ENCODE measurements at places on chromosomes 4 and X. TPM values are rescaled to one million over a fixed set of nuclear protein-coding genes. Genes with fewer than 3 reads are reported as not detected.

Gene SPACA5B
- not detected for total RNA-seq

DNA sequence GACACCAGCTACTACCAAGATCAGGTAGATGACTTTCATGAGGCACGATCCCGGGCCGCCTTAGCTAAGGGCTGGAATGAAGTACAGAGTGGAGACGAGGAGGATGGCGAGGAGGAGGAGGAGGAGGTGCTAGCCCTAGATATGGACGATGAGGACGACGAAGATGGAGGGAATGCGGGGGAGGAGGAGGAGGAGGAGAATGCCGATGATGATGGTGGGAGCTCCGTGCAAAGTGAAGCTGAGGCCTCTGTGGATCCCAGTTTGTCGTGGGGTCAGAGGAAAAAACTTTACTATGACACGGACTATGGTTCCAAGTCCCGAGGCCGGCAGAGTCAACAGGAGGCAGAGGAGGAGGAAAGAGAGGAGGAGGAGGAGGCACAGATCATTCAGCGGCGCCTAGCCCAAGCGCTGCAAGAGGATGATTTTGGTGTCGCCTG, 481 bp downstream of the UTP3 start:
- DNase-seq, result no peak
- peak overlapping the region; percentile 86 for H3K27ac ChIP-seq
- H3K27me3 ChIP-seq, result no peaks in the 10 kb centered on the region

- H3K27me3 ChIP-seq, result no peaks in the 10 kb centered on the region
- no peaks in the 10 kb centered on the region for H3K4me1 ChIP-seq
- no peak for DNase-seq
- no peak overlapping the region for H3K27ac ChIP-seq
- H3K4me3 ChIP-seq, result no peak overlapping the region
Observed at GRCh38 chr4:26255989-26256388, 64.8 kb upstream of the RBPJ start.

DNA sequence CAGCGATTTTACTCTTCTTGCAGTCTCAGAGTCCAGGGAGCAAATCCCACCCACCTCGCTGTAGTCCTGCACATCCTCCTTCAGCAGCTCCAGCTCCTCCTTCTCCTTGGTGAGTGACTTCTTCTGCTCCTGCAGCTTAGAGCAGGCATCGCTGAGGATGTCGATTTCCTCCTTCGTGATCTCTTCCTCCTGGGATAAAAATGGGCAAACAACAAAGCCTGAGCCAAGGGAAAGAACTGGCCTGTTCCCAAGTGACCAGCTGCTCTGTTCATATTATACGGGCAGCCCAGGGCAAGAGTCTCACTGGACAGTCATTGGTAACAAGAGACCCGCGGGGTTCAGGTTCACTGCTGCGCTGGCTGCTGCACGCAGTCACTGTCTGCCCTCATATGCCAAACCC, 26.2 kb downstream of the FGFR3 start:
- peaks cover 10% of the 10 kb centered on the region for H3K36me3 ChIP-seq
- H3K4me3 ChIP-seq, result no peak overlapping the region
- H3K27me3 ChIP-seq, result no peaks in the 10 kb centered on the region
- H3K4me1 ChIP-seq, result no peaks in the 10 kb centered on the region

DNA sequence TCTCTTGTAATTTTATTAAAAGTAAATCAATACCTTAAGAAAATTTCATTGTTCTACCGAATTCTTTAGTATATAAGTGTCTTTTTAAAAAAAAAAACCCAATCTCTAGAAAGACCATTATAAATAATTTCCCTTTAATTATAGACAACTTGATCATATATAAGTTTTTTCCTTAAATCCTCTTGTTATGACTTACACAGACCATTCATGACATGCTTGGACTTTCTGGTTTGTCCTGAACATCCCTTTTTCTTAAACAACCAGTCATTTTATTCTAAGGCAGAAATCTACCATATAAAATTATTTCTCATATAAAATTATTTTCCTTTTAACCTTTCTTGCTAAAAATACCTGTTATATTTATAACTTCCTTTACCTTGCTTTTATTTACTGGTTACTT, 15.4 kb upstream of the FHDC1 start:
- H3K27ac ChIP-seq, result no peak overlapping the region
- H3K4me1 ChIP-seq, result no peaks in the 10 kb centered on the region
- no peak overlapping the region for H3K4me3 ChIP-seq

DNA sequence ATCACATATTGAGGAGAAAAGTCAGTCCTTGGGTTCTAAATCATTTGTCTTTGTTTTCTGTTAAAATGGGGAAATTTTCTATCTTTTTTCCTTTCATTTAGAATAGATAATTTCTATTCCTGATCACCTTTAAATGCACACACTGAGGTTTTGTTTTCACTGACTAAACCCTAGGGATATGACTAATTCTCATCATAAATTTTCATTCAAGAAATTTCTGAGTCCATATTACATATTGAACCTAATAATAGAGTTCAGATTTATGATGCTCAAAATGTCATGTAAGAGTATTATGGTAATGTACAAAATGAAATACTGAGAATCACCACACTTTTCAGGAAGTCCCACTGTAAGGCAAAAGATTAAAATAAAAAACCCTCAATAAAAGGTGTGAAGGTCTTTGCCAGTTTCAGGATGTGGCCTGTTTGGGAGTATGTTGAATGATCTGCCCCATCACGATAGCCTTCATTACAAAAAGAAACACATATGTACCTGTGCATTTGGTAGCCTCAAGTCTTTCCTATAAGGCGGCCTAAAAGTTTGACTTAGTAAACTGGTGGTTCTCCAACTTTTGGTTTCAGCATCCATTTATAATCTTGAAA, 49.4 kb downstream of the LEF1 start:
- H3K4me1 ChIP-seq, result peaks cover 95% of the 10 kb centered on the region
- no peaks in the 10 kb centered on the region for H3K36me3 ChIP-seq
- no peak overlapping the region for H3K27ac ChIP-seq
- H3K27me3 ChIP-seq, result no peaks in the 10 kb centered on the region
- H3K4me3 ChIP-seq, result no peak overlapping the region

DNA sequence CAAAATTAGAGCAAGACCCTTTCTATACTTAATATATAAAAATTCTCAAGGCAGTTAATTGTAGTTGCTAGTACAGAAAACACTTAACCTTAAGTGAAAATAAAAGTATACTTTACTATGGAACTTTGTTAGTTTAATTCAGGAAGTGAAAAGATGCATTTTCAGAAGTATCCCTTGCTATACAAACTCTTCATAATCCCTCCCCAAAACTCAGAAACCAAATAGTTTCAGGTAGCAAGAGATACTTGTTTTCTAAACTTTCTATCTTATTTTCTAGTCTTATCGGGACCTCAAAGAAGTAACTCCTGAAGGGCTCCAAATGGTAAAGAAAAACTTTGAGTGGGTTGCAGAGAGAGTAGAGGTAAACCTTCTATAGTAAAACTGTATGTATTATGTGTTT, 14.3 kb downstream of the PAICS start:
- H3K4me1 ChIP-seq, result no peaks in the 10 kb centered on the region
- no peak for DNase-seq
- H3K27ac ChIP-seq, result no peak overlapping the region
- no peak overlapping the region for H3K4me3 ChIP-seq
- H3K27me3 ChIP-seq, result no peaks in the 10 kb centered on the region
- peaks cover 11% of the 10 kb centered on the region for H3K36me3 ChIP-seq

DNA sequence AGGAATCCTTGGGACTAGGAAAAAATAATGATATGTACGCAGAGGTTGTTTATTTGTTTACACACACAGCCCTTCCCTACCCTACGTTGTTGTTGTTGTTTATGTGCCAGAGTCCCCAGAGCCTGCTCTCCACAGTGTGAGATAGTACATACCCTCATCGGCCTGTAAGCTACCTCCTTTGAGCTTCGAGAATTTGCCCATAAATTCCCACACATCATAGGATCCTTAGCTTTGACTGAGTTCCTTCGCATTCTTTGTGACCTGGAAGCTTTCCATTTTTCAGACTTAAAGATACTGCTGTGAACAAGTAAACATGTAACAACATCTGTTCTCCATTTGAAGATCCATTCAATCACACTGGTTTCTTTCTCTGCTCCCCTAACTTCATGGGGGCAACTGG, 114.5 kb downstream of the IRF2 start:
- DNase-seq, result no peak
- peaks cover 5% of the 10 kb centered on the region for H3K4me1 ChIP-seq
- H3K36me3 ChIP-seq, result no peaks in the 10 kb centered on the region
- H3K27ac ChIP-seq, result no peak overlapping the region
- no peaks in the 10 kb centered on the region for H3K27me3 ChIP-seq

Gene CCNI
- total RNA-seq, result 191 TPM

Gene SULT1B1
- 0.22 TPM for total RNA-seq

DNA sequence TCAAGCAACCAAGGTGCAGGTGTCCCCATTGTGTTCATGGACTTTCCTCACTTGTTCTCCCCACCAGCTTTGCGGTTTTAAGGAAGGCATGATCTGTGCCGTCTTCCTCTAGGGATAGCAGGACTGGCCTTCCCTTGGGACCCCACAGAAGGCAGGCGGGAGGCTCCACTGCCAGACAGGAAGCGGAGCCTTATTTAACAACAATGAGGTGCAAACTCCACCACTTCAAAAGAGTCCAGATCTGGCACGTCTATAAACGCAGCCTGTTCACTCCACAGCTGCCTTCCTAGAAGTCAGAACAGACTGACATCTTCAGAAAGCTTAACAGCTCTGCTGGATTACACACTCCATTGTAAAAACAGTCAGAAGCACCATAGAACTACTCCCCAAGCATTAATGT, 1.7 kb upstream of the GPR143 start:
- no peaks in the 10 kb centered on the region for H3K4me1 ChIP-seq
- no peak overlapping the region for H3K27ac ChIP-seq
- H3K36me3 ChIP-seq, result no peaks in the 10 kb centered on the region
- H3K4me3 ChIP-seq, result no peak overlapping the region
- no peaks in the 10 kb centered on the region for H3K27me3 ChIP-seq
- DNase-seq, result no peak

GRCh38 chrX:45710081-45710801, 509.6 kb upstream of the DIPK2B start:
- no peak overlapping the region for H3K27ac ChIP-seq
- H3K4me3 ChIP-seq, result no peak overlapping the region
- no peaks in the 10 kb centered on the region for H3K4me1 ChIP-seq

GRCh38 chr4:8377103-8378075, 63.1 kb downstream of the ACOX3 start:
- no peaks in the 10 kb centered on the region for H3K4me1 ChIP-seq

DNA sequence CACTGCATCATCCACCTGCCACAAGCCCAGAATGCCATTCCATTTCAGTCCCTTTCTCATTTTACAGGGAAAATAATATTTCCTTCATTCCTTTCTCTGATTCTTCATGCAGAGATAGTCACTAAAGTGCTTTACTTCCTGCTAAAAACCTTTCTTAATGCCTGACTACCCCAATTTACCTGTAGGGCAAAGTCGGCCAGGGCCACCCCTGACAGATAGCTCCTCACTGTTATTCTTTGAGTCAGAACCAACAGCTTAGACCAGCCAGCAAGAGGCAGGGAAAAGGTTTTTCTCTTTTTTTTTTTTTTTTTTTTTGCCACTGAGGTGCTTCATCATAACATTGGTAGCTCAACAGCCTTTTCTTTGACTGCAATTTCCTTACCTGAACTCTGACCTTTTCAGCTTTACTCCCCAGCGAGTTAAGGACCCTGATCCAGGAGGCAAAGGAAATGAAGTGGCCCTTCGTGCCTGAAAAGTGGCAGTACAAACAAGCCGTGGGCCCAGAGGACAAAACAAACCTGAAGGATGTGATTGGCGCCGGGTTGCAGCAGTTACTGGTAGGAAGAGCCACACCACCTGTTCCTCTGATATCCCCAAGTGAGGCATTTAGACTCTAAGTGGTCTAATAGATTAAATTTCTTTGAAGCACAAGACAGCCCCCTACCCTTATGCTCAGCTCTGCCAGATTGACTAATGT, 85.0 kb downstream of the ALPK1 start:
- no peak for DNase-seq
- H3K36me3 ChIP-seq, result no peaks in the 10 kb centered on the region
- no peak overlapping the region for H3K27ac ChIP-seq

DNA sequence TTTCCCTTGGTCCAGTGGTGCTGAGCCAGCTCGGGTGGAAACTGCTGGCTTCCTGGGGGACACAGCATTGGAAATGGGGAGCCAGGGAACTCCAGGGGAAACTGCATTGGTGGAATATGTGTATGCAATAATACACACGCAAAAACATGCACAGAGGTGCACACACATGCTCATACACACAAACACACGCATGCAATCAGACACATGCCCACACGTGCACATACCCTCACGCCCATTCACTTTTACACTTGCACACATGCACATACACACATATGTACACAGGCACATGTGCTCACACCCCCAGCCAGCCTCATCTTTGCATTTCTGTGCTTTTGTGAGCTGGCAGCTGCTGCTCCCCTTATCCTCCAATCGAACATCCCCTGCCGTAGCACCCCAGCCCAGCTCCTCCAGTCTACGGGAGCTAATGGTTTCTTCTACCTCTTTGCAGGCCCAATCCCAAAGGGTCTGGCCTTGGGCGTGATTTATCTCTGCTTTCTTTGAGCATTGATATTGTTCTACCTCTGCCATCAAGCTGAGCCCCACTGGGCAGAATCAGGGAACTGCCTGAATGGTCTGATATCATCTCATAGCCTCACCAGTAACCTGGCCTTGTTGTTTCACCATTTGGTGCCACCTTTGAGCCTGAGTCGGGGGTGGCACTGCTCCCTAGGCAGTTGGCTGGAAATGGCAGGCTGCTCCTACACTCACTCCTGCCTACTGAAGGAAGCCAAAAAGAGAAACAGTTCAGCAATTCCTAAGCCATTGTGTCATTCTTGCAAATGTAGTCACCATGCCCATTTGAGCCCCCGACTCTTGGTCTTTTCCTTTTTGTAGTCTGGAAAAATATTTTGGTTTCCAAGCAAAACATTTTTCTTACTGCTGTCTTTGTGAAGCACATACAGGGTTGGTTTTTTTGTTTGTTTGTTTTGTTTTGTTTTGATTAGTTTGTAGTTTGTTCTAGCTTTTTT, 104.4 kb upstream of the MAMLD1 start:
- no peak for DNase-seq
- H3K36me3 ChIP-seq, result no peaks in the 10 kb centered on the region
- no peaks in the 10 kb centered on the region for H3K27me3 ChIP-seq
- no peak overlapping the region for H3K4me3 ChIP-seq

DNA sequence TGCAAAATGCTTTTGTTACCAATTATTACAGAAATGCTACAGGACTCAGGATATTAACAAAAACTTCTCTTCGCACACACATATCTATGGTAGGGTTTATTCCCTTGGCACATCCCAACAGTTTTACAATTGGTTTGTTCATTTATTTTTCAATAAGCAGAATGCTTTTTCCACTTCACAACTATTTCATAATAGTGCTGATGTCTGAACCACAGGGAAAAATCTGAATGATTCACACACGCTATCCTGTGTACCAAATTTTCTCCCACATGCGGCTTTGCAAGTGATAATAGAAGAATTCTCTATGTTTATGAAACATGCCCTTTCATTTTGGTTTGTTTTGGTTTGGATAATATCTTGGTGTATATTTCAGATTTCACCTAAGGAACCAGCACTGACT, 725.7 kb upstream of the TENM3 start:
- H3K4me3 ChIP-seq, result no peak overlapping the region
- no peak overlapping the region for H3K27ac ChIP-seq
- H3K4me1 ChIP-seq, result no peaks in the 10 kb centered on the region
- no peaks in the 10 kb centered on the region for H3K36me3 ChIP-seq
- DNase-seq, result no peak

GRCh38 chr4:152455311-152455710, 80.6 kb downstream of the FBXW7 start:
- H3K36me3 ChIP-seq, result no peaks in the 10 kb centered on the region
- H3K27ac ChIP-seq, result no peak overlapping the region
- DNase-seq, result no peak
- peaks cover 12% of the 10 kb centered on the region for H3K4me1 ChIP-seq
- H3K27me3 ChIP-seq, result no peaks in the 10 kb centered on the region

GRCh38 chr4:104909376-104909775, 237.3 kb upstream of the TET2 start:
- no peaks in the 10 kb centered on the region for H3K4me1 ChIP-seq
- DNase-seq, result no peak
- H3K4me3 ChIP-seq, result no peak overlapping the region
- H3K36me3 ChIP-seq, result no peaks in the 10 kb centered on the region

Measured in CD8-positive, alpha-beta memory T cell (primary cell).